ENCODE measurements at places on chromosomes 7 and 10.

GRCh38 chr10:14648005-14648765, 126.5 kb downstream of the FAM107B start:
- peak; percentile 89 for DNase-seq

DNA sequence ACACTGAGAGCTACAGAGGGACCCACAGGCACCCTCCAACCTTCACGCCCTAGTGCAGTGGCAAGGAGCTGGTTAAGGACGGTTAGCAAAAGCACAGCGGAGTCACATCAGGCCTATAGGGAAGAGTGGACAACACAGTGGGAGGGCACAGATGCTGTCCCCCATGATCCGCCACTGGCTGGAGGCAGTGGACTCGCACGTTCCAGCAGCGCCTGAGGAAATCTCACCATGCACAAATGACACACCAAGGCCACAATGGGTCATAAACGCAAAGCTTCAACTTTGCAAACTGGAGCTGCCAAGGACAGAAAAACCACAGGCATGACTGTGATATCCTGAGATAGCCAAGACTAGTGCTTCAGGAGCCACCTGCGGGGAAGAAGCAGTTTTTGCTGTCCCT, 58.8 kb downstream of the GRB10 start:
- DNase-seq: no peak

DNA sequence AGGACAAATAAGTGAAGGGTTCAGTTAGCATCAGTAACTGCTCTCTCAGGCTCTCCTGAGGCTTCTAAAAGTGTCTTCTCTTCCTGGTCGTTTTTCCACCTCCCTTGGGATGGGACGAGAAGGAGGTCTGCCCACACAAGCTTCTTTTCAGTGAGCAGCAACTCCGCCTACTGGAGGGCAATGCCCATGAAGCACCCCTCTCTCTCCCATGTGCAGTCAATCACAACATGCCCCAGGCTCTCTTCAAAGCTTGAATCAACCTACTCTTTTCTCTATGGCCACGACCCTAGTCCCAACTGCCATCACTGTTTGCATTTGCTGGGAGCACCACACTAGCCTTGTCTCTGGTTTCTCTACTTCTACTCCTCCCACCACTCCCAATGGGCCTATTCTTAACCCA, 135.6 kb downstream of the RPS24 start:
- DNase-seq: no peak

DNA sequence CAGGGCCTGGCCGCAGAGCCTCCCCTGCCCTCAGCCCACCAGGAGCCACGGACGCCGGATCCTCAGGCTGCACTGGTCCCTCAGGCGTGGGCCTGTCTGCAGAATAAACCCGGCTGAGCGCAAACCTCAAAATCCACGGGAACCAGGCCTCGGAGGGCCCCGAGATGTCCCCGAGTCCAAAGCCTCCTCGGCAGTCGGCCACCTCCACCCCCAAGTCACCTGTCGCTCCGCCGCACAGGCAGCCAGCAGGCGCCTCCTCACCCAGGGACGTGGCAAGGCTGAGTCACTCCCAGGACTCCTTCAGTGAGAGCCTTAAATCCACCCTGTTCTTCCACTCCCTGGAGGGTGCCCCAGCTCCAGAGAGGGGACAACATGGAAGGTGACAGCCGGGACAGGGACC, 33.2 kb downstream of the STK32C start:
- DNase-seq: no peak

DNA sequence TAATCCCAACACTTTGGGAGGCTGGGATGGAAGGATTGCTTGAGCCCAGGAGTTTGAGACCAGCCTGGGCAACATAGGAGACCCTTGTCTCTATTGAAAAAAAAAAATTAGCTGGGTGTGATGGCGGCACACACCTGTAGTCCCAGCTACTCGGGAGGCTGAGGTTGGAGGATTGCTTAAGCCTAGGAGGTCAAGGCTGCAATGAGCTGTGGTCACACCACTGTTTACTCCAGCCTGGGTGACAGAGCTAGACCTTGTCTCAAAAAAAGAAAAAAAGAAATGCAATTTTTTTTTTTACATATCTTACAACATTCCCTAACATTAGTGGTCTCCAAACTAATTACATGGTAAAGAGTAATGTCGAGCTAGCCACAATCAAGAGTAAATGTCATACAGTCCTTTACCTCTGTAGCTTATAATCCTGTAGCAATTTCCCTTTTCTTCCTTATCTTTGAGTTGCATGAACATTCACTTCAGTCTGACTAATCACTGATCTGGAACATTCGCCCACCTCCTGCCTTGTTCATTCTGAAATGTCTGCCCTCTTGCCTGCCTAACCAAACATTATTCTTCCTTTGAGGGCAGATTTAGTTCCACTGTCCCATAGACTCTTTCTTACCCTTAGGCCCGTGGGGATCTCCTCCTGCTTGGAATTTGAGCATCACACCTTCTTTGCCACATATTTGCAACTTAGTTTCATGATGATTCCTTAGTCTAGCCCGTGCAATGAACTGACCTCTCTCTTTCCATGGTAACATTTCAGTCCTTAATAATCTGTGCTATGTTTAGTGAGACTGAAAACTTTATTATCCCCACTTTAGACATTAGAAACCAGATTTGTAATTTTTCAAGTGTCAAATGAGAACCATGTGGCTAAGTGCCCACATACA, 4.8 kb upstream of the VCL start:
- no peak for DNase-seq

DNA sequence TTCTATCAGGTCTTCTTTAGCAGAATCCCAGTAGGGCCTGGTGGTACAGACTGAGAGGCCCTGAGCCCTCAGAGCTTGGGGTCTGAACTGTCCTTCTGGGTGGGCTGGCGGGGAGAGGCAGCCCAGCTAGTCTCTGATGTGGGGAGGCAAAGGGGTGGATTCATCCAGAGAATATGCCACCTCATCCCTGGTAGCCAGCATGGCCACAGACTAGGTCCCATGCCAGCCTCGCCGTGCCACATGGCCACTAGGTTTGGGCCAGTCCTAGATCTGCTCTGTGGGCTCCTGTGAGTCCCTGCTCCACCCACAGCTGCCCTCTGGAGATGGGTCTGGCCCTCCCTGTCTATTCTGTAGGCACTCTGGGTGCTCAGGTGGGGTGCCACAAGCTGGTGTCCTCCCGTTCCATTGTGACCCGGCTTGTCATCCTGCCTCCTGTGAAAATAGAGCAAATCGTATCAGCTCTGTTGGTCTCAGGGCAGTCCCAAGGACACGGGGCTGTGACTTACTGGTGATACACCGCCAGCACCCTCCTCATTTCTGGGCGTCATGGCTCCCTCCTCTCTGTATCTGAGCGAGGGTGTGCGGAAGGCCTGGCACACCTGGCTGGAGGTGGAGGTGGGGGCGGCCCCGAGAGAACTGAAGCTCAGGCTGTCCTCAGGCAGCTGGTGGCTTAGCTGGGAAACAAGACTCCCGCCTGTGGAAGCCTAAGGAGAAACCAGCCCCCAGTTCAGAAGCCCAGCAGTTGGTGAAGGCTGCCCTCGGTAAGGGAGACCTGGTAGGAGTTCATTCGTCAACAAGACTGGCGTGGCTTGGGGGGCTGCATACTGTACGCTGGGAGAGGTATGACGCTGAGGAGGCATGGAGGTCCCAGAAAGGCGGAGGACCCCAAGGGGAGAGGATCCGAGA, 33.3 kb downstream of the UNC5B start:
- DNase-seq: no peak

DNA sequence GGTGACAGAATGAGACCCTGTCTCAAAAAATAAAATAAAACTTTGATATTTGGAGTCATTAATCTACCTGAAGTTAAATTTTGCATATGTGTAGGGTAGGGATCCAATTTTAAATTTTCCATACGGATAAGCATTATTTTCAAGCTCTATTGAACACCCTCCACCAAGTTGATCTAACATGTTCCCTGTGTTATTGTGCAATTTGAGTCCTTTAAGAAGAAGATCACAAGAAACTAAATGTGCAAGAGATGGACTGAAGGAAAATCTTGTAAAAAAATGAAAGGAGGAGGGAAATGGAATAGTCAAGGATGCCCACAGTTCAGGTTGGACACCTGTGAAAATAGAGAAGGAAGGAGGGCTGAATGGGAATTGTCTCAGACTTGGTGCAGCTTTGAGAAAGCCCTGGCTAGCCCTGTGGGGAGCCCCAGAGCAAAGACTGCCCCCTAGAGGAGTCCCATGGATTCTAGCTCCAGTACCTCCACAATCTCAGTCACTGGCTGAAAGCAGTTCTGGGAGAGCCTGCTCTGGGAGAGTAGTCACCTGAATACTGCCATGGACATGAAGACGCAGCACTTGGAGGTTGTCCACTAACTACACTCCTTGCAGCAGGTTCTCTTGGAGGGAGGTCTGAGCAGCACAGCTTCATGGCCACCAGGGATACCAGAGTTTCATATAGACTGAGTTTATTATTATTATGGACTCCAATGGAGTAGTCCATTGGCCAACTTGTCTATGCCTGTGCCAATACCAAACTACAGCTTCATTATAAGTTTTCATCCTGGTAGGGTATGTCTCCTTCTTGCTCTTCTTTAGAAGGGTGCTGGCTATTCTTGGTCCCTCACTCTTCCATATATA, 5.7 kb upstream of the TIAL1 start:
- DNase-seq: peak; percentile 69

DNA sequence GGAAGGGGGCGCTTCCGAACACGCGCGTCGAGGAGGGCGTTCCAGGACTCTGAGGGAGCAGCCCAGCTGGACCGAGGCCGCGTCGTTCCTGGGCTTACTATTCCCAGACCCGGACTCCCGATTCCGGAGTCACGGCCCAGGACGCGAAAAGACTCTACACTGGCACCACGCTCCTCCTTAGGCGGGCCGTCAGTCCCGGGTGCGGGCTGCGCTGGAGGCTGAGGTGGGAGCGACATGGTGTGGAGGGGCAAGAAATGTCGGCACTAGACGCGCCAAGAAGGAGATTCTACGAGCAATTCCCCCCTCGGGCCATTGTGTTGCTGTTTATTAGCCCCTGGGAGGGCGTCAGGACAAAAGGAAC, 584 bp upstream of the RUNDC3B start:
- peak; percentile 69 for DNase-seq

GRCh38 chr7:25790963-25791362, 361.0 kb upstream of the NFE2L3 start:
- no peak for DNase-seq

GRCh38 chr10:107806026-107806425, 641.5 kb upstream of the SORCS1 start:
- DNase-seq: no peak

DNA sequence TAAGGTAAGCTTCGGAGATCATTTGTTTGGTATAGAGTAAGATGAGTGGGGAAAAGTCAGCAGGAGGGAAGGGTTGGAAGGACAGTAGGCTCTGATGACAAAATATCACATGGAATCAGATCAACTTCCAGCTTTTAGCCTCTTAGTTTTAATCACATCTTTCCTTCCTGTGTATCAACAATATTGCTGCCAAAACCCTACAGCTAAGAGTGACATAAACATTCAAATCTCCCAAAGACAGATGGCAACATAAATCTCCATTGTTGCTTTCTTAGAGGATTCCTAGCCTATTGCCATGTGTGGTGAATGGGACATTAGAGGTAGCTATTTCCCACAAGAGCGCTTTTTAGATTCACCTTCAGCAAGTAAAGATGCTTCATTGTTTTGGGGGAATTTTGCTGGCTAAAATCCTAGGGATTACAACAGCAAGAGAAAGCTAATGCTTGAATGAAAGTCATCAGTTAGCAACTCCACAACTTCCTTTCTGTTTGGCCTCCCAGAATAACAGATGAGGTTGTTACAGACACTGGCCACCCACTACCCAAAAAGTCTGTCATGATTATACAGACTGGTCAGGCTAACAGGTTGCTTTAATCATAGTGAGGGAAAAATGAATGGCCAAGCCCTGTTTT, 35.2 kb upstream of the FZD1 start:
- no peak for DNase-seq

- DNase-seq: no peak
Observed at GRCh38 chr10:118495499-118495898, 99.9 kb downstream of the PRLHR start.

GRCh38 chr10:58393317-58393716, 8.1 kb downstream of the TFAM start:
- DNase-seq: no peak

DNA sequence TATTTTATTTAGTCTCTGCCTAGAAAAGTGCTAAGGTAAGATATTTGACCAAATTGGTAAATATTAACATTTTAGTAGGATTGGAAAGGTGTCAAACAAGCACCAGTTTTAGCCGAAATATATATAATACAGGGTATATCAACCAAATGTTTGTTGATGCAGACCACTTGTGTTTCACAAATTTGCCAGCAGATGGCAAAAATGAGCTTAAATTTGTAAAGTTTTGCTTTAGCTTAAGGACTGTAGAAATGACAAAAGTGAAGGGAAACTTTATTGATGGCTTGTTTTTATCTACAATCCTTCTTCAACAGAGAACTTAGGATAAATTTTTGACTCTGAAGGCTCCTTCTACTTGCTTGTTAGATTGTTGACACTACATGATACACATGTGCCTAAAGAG, 4.8 kb upstream of the POLR1F start:
- DNase-seq: no peak

DNA sequence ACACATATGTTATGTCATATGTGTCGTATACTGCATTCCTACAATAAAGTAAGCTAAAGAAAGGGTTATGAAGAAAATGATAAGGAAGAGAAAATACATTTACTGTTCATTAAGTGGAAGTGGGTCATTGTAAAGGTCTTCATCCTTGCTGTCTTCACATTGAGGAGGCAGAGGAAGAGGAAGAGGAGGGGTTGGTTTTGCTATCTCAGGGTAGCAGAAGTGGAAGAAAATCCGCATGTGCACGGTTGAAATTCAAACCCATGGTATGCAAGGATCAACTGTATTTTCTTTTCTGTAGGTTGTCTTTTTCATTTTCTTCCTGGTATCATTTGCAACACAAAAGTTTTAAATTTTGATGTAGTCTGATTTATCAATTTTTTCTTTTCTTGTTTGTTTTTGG, 6.3 kb downstream of the PLEKHA8 start:
- DNase-seq: no peak

GRCh38 chr10:45461034-45461433, 87.0 kb downstream of the ALOX5 start:
- DNase-seq: no peak

DNA sequence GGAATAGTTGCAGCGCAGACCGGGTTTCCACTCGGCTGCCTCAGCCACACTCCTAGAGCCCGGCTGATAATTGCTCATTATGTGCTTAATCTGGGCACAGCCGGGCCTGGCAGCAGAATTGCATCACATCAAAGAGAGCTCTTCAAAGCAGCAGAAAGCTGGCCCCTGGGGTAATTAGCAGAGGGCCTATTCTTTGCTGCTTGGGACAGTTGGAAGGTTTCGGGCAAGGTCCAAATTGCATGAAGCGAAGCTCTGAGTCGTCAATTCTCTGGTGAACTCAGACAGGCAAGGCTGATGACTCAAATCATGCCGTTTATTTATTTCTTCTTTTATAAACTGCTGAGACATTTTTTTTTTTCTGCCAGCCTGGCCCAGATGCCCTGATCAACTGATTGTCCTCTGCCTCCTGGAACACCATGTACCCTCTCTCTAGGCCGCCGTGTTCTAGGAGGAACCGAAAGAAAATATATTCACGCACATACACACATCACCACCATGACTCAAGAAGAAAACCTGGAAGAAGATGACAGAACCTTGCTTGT, 242.2 kb downstream of the RAB11FIP2 start:
- DNase-seq: no peak

GRCh38 chr10:87095236-87095945, 385 bp downstream of the SHLD2 start:
- peak; percentile 92 for DNase-seq

- no peak for DNase-seq
Observed at GRCh38 chr7:77837966-77838365, 39.4 kb downstream of the PHTF2 start.
